ENCODE measurements at places on chromosomes 4 and X.
A peak's percentile ranks its signal among the peaks of the same experiment; 100 is the strongest.

DNA sequence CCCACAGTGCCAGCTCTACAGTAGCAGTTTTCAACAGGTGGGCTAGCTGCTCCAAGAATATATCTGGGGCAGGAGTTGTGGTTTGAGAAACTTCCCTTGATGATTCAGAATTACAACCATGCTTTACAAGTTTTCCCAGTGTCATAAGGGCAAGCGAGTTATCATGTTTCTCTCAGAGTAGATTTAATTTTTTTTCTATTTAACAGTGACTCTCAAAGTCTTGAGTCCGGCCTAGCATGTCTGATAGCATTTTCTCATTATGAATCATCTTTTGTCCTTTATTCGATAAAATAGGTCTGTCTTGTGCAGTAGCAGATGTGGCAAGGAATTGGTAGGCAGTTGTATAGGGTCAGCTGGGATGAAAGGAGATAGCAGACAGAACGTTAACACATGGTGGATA, 62.2 kb upstream of the SPANXD start:
- DNase-seq, result no peak

GRCh38 chr4:168584321-168584771, 87.5 kb downstream of the PALLD start:
- DNase-seq, result no peak

DNA sequence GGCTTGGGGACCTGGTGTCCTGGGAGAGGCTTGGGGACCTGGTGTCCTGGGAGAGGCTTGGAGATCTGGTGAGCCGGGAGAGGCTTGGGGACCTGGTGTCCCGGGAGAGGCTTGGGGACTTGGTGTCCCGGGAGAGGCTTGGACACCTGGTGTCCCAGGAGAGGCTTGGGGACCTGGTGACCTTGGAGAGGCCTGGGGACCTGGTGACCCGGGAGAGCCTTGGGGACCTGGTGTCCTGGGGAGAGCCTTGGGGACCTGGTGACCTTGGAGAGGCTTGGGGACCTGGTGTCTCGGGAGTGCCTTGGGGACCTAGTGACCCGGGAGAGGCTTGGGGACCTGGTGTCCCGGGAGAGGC, 12.6 kb downstream of the SHOX start:
- no peak for DNase-seq

- no peak for DNase-seq
Observed at GRCh38 chrX:34901761-34902160, 40.8 kb upstream of the FAM47B start.

- DNase-seq, result no peak
Observed at GRCh38 chrX:123348468-123348867, 164.4 kb downstream of the GRIA3 start.

DNA sequence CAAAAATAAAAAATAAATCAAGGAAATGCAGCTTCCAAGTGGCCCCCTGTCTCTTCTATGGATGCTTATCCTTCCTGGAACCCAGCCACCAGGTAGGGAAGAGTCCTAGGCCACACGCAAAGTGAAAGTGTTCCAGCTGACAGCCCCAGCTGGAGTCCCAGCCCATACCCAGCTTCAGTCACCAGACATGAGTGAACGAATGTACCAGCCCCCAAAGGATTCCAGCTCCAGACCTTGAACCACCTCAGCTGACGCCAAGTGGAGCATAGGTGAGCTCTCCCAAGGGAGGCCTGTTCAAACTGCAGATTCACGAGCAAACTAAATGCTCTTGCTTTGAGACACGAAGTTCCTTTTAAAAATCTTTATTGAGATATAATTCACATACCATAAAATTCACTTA, 62.0 kb downstream of the BCOR start:
- no peak for DNase-seq

DNA sequence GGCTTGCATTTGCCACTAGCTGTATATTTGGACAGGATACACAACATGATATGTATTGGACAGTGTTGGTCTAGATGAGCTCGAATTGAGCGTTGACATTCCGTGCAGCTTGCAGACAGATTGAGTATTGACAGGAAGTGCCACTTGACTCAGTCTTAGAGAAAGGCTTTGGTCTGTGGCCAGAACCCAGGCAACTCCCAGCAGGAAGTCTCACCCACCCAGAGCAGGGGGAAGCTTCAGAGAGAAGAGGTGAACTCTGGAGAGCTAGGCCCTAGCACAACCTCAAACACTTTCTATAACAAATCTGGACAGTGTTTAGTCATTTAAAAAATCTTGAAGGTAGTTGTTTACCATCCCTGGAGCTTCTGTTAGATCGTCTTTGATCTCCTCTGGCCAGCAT, 280.5 kb downstream of the FBXW7 start:
- peak; percentile 49 for DNase-seq

DNA sequence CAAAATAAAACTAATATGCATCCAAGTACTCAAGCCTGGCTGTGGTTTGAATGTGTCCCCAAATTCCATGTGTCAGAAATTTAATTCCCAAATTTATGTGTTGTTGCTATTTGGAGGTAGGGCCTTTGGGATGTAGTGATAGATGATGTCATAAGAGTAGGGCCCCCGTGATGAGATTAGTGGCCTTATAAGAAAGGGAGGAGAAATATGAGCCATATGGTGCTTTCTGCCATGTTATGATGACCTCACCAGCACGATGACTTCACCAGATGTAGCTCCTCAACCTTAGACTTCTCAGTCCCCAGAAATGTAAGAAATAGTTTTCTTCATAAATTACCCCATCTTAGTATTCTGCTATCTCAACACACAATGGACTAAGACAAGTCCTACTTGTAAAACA, 2264.0 kb downstream of the ARAP2 start:
- no peak for DNase-seq

DNA sequence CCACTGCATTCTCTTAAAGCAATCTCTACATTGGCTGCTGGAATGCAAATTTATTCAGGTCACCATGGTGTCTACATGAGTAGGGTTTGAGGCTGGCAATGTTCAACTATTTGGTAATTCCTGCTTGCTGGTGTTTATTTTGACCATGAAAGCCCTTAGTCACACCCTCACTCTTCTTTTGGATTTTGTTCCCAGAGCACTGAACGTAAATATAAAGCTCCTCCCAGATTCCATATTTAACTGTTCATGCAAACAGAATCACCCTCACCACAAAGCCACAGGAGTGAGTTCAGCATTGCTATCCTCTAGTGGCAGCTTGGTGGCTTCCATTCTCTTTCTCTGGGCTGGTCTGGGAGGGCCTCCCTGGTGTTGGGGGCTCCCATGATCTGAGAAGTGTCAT, 82.8 kb downstream of the LNX1 start:
- no peak for DNase-seq

DNA sequence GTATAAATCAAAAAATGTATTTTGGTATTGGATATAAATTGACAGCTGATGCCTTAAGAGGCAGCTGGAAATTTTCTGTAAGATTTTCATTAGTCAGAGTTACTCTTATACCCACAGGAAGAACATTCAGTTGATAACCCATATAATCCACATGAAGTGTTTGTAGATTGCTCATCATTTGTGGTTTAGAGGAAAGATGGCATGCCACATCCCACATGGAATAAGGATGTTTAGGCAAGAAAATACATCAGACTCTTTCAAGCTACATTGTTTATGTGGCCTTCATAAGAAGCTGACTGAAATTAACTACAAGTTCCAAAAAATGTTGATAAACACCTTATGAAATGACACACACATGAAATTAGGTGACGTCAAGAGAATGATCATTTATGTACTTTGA, 56.6 kb downstream of the AREG start:
- no peak for DNase-seq

DNA sequence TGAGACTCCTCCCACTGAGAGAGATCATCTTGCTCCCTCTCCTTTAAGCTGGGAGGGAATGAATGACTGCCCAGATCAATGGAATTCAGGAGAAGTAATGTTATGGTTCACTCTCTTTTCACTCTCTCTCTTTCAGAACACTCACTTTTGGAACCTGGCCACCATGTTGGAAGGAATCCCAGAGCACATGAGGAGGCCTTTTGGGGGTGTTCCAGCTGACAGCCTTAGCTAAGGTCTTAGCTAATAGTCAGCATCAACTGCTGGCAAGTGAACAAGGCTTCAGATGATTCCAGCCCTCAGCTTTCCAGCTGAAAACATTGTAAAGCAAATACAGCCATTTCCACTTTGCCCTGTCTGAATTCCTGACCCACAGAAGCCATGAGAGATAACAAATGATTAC, 124.0 kb upstream of the CLNK start:
- DNase-seq, result no peak

DNA sequence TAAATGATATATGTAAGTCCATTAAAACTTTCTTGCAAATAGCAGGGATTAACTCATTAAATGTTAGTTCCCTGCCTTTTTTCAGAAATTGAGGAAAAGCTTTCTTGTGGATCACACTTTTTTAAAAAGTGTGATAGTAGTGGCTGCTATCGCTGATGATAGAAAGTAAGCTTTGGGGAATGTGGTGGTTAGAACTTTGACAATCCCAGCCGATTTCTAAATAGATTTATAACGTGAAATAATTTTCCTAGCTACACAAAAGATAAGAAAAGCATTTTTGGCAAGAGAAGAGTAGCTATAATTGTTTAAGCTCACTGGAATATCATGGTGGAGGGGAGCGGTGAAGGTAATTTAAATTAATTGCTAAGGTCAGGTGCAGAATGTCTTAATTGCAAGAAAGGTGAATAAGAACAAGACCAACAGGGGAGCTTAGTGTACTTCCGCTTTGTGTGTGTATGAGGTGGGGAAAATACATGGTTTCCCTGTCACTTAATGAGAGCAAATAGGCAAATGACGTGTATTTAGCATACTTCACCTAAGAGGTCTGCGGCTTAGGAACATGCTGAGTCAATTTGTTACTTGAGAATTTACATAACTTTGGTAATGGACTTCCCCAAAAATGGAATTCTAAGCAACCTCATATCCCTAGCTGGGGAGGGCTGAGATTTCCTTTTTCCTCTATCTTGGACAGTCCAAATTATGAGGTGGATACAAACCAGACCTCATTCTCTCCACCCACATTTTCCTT, 11.7 kb upstream of the IL21 start:
- no peak for DNase-seq

DNA sequence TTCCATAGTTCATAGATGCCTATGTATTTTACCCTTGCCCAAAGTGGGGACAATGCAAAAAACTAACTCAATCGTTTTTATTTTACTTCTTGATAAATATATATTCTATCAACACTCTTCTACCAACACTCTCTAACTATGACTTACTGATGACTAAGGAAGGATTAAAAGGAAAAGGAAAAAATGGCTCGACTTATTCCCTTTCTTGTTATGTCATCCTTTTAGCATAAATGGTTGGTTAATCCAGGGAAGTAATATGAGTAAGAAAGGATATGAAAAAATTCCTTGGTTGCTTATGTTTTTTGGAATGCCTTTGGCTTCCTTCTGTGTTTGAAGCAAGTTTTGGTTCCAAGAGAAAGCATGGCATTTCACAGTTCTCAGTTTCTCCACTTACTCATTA, 1087.1 kb downstream of the C4orf33 start:
- DNase-seq, result no peak

GRCh38 chr4:128558896-128559679, 250.4 kb upstream of the JADE1 start:
- DNase-seq, result no peak

- no peak for DNase-seq
Observed at GRCh38 chrX:136076942-136077341, 70.4 kb upstream of the FHL1 start.

DNA sequence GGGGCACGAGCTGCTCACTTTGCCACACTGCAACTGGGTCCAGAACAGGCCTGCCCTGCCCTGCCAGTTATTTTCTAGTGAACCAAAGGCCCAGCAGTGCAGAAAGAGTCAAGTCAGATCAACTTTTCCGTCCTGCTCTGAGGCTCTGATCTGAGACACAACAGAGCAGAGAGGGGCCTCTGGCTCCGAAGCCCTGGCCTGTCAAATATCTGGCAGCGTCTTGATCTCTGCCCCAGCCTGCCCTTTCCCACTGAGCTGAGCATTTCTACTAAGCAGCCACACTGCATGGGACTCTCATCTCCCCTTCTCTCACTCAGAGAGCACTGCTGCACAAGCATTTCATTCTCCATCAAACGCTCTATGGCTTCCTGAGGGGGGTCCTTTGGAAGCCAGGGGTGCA, 11.8 kb downstream of the IGFBP7 start:
- no peak for DNase-seq

DNA sequence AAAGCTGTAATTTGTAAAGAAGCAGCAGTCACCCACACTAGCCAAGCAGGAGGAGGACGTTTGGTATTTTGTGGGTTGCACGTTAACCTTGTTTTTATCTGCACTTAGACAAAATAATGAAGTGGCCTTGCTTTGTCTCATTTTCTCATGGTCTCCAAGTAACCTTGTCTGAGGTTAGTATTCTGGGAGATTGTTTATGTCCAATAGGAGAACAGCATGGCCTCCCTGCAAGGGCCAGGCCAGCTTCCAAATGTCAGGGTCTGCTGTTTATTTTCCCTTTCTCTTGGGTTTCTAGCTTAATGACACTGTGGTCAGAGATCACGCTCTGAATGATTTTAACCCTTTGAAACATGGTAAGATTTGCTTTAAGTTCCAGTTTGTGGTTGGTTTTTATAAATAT, 29.9 kb downstream of the PNMA6E start:
- no peak for DNase-seq

GRCh38 chr4:85869181-85869580, 394.2 kb downstream of the ARHGAP24 start:
- no peak for DNase-seq

GRCh38 chr4:141036786-141037185, 96.5 kb downstream of the RNF150 start:
- no peak for DNase-seq

DNA sequence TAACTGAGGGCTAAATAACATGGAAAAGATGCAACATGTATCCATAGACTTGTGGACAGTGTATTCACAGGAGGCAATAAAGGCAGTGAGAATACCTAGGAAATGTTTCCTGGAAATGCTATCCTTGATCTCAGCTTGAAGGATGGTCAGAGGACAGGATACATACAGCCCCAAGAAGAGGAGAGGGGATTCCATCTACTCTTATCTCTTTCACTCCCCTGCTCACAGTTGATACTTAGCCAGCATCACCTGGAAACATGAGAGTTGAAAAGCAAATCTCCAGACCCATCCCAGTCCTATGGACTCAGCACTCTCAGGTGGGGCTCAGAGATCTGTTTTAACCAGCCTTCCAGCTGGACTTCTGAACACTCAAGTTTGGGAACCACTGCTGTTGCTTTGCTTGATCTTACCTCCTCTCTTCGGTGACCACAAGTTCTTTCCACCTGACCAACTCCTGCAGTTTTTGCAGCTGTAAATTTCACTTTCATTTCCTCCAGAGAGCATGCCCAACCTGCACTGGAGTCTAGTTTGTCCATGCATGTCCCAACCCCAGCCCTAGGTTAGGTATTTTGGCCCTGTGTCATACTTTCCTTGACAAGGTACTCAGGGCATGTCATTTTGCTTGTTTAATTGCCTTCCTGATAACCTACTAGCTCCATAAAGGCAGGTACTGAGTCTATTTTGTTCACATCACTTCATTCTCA, 10.4 kb downstream of the RELL1 start:
- peak; percentile 50 for DNase-seq
